ENCODE measurements at places on chromosomes 6 and 20. TPM values are rescaled to one million over a fixed set of nuclear protein-coding genes. Genes with fewer than 3 reads are reported as not detected.

DNA sequence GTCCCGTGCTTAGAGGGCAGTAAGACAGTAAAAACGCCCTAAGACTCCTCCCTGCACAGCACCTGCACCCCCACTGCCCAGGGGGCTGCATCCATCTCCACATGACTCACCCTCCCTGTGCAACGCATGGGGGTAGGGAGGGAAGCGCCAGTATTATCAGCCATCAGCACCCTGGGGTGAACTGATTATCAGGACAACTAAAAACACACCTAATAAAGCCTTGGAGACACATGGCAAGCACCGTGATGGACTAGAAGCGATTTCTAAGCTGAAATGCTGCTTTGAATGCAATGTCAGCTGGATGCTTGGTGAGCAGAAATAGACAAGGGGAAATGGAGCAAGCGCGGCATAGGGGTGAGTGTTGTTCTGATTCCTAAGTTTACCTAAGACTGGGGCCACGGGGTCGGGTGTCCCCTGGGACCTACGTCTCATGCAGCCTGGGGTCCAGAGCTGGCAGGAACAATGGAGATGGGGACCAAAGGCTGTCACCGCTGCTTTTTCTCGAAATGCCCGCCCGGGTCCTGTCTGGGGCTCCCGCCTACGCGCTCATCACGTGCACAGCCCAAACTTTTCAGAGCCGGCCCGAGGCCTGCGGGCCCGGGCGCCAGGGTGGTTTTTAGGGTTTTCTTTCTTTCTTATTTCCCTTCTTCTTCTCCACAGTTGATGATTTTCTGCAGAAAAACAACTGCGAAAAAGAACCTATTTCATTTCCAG is 702 bp upstream of the TNFAIP3 start:
- DNase-seq: no peak

DNA sequence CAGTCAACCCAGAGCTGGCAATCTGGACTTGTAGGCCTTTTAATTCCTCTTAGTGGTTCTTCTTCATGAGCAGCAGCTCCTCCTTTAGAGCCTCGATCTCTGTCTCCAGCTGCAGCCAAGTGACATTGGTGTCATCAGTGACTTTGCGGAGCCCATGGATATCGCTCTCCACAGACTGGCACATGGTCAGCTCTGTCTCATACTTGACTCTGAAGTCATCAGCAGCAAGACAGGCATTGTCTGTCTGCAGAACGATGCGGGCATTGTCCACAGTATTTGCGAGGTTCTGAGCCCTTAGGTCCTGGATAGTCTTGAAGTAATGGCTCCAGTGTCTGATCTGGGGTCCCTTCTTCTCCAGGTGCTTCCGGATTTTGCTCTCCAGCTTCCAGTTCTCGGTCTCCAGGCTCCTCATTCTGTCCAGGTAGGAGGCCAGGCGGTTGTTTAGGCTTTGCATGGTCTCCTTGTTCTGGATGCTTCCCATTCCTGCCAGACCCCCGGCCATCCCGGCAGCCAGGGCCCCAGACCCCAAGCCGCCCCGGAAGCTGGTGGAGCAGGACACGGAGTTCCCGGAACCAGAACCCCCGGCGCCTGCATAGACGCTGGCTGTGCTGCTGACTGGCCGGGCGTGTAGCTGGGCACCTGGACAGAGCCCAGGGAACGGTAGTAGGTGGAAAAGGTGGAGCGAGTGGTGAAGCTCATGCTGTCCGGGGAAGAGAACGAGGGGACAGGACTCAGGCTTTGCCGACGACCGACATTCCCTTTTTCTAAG is 15.1 kb downstream of the RFPL4B start:
- DNase-seq: no peak

- DNase-seq: peak; percentile 39
These were observed 5.6 kb upstream of the ANKRD60 start for GRCh38 chr20:58233881-58234528.

DNA sequence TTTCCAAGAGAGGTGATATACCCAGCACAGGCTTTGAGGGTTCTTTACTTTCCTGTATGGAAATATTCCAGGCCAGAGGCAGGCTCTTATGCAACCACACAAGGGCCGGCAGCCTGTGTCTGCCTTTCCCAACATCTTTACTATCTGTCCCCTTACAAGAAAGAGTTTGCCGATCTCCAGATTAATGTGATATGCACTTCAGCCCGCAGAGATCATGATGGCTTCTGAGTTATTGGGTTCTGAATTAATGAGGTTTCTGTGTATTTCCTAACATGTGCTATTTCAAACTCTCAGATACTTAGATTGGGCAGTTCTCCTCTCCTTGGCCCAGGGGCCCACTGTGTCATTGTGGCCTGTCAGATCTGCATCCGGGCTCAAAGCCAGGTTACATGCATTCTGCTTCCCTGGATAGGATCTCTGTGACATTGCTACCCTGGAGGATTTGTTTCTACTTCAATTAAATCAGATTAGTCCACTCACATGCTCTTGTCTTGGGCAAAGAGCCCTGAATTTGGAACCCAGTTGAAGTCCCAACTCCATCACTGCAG is 56.6 kb downstream of the TGM2 start:
- DNase-seq: peak; percentile 68

DNA sequence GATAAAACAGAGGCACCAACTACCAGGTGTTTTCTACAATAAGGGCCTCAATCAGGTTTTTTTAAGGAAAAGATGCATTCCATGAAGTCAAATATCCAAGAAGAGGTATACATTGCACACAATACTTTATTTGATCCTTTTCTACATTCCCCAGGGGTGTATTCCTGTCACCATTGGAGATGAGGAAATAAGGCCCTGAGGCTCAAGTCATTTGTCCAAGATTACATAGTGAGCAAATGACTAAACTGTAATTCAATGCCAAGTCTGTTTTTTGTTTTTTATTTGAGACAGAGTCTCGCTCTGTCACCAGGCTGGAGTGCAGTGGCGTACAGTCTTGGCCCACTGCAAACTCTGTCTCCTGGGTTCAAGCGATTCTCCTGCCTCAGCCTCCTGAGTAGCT is 69.2 kb upstream of the CDYL start:
- DNase-seq: peak; percentile 45

DNA sequence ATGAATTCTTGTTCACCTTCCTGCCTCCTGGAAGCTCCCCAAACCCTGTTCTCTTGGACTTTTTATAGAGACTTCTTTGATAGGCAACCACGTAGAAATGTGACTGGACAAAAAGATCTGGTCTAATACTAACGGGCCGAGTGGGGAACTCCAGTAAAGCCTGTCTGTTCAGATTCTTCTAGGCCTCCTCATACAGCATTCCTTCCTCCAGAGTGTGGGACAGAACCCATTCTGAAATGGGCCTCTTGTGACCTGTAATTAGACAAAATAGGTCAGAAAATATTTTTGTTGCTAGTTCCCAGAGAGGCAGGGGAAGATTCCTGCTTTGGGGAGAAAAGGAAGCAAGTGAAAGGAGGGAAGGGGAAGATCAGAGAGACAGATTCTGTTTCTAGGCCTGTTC is 374.3 kb downstream of the CDH26 start:
- DNase-seq: no peak

DNA sequence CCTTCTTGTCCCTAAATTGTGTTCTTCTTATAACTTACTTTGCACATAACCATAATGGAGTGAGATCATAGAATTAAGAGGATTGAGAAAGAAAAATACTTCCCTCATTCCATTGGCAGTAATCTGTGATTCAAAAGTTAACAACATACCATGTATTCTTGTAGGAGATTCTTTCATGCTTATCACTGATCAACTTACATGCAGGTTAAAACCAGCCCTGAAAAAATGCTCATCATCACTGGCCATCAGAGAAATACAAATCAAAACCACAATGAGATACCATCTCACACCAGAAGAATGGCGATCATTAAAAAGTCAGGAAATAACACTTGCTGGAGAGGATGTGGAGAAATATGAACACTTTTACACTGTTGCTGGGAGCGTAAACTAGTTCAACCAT is 36.5 kb upstream of the GFRAL start:
- DNase-seq: no peak

- DNase-seq: no peak
These were observed 71.2 kb downstream of the CDS2 start for GRCh38 chr20:5197847-5198650.

GRCh38 chr6:35824552-35825192 is 19.5 kb downstream of the LHFPL5 start:
- DNase-seq: no peak

DNA sequence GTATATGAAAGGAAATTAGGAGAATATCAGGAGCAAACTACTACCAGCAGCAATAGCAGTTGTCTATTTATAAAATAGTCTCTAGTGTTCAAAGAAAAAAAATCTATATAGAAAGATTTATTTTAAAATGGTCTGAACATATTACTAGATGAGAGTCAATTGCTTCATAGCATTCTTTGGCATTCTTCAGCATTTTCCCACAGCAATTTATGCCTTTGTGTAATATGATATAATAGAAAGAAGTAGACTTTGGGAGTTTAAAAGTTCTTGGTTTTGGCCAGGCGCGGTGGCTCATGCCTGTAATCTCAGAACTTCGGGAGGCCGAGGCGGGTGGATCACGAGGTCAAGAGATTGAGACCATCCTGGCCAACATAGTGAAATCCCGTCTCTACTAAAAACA is 157.0 kb upstream of the PLN start:
- peak; percentile 10 for DNase-seq

DNA sequence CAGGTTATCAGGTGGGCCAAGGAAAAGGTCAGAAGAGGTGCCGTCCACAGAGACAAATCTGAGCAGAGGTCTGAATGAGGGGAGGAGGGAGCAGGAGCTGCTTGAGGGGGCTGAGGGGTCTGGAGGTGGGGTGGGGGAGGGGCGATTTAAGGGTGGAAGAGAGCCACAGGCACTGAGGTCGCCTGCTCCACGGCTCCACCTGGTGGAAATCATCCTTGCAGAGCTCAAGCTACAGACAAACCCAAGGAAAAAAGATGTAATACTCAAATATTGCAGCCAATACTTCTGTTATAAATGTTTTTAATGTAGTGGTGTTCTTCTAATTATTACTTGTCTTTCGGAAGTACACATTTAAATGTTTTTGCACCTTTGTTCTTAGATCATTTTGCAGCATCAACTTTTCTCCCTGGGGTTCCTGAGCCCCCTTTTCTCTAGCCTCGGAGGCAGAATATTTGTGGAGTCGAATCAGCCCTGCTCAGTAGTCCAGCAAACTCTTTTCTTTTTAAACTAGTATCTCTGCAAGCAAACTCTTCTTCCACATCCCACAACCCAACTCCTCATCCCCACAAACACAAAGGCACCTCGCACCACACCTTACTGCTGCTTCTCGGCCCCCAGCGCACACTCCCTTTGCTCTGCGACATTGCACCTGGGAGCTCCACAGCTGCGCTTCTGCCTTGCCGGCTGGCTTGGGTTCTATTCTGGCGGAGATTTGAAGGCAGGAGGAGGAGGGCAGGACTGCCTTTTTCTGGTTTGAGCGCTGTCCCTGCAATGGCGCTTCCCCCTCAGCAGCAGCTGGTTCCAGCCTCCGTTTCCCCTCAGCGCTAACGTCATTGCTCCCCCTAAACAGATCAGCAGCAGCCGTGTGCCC is 51.0 kb upstream of the TFAP2A start:
- DNase-seq: peak; percentile 57

DNA sequence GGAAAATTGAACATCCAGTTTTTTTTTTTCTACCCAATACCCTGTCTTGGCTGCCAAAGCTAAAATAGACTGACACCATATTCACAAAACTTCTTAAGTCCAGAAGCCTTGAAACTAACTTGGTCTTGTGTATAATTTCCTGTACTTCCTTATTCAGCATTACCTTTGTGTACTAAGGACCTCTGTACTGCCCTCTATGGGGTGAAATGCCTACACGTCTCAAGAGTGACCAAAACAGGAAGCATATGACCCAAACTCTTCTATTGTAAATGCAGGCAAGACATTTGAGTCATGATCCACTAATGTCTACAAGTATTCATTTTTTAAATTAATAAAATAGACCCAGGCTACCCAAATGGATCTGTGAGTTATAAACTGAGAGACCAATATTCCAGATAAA is 50.4 kb downstream of the HMGCLL1 start:
- peak; percentile 28 for DNase-seq

DNA sequence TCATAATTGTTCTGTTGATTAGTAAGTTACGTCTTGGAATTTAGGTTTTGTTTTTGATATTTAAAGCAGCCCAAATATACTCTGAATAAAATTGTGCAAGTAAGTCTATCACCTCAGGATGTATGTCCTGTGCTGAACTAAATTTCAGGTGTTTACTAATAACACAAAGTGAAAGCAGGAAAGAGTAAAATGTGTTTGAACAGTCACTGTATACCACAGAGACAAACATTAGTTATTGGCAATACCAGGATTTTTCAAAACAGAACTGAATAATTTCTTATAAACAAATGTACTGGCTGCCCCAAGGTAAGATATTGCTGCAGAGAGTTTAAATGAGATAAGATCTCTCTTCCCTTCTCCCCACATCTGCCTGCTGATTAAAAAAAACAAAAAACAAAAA is 404.7 kb upstream of the RUNX2 start:
- no peak for DNase-seq

GRCh38 chr20:48763216-48763914 is 64.4 kb downstream of the PREX1 start:
- no peak for DNase-seq

GRCh38 chr6:155939253-155939652 is 483.6 kb upstream of the NOX3 start:
- no peak for DNase-seq

- DNase-seq: no peak
These were observed 916 bp upstream of the SUN5 start for GRCh38 chr20:33005132-33005566.

DNA sequence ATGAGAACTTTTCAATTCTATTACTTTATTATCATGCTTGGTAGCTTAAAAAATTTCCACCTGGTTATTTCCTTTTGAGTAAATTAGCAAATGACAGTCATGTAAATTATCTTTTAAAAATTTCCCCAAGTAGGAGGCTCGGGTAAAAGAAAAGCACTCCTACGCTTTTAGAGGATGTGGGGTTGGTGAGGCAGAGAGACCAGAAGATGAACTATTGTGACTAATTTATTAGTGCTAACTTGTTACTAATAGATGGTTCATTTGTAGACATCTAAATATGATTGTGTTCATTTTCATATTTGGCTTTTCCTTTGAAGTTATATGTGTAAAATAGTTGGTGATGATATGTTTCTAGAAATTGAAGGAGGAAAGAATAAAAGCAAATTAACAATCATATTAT is 27.0 kb downstream of the ZNF292 start:
- no peak for DNase-seq

Gene IMPG1
- polyA plus RNA-seq: not detected

Gene C4A
- polyA plus RNA-seq: 2.4 TPM

Gene TSPO2
- polyA plus RNA-seq: not detected

Gene GLP1R
- not detected for polyA plus RNA-seq

Gene MRPS18B
- polyA plus RNA-seq: 59.2 TPM

Gene SMLR1
- polyA plus RNA-seq: not detected

Gene CCN6
- polyA plus RNA-seq: 0.48 TPM

Gene LHFPL5
- not detected for polyA plus RNA-seq

Gene SAMD10
- 1.7 TPM for polyA plus RNA-seq

Gene XPO5
- 18.8 TPM for polyA plus RNA-seq

Gene PRELID3B
- 76.4 TPM for polyA plus RNA-seq

Measured in GM23248 (cell line).